T-helper 17 cell (primary cell): ENCODE measurements at places on chromosomes 7 and 10.
A peak's percentile ranks its signal among the peaks of the same experiment; 100 is the strongest.

- peaks cover 2% of the 10 kb centered on the region for H3K36me3 ChIP-seq
- no peak overlapping the region for H3K4me3 ChIP-seq
- no peaks in the 10 kb centered on the region for H3K4me1 ChIP-seq
- H3K27me3 ChIP-seq = peaks cover 52% of the 10 kb centered on the region
- no peak overlapping the region for H3K27ac ChIP-seq
Measured at GRCh38 chr10:8513155-8514147, 459.0 kb downstream of the GATA3 start.

DNA sequence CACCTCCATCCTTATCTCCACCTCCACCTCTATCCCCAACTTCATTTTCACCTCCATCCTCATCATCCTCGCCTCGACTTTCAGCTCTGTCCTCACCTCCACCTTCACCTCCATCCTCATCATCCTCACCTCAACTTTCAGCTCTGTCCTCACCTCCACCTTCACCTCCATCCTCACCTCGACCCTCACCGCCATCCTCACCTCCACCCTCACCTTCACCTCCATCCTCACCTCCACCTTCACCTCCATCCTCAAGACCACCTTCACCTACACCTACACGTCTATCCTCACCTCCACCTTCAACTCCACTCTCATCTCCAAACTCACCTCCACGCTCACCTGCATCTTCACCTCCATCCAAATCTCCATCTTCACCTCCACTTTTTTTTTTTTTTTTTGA, 12.0 kb upstream of the RABGEF1 start:
- no peak overlapping the region for H3K27ac ChIP-seq
- peaks cover 12% of the 10 kb centered on the region for H3K4me1 ChIP-seq
- no peak for DNase-seq

- no peak overlapping the region for H3K27ac ChIP-seq
- H3K4me1 ChIP-seq = no peaks in the 10 kb centered on the region
- DNase-seq = no peak
- peaks cover 5% of the 10 kb centered on the region for H3K27me3 ChIP-seq
- H3K36me3 ChIP-seq = no peaks in the 10 kb centered on the region
Measured at GRCh38 chr7:26991796-26992195, 104.0 kb downstream of the HOXA1 start.

GRCh38 chr7:52450816-52451215, 584.6 kb upstream of the POM121L12 start:
- no peaks in the 10 kb centered on the region for H3K27me3 ChIP-seq
- H3K4me1 ChIP-seq = no peaks in the 10 kb centered on the region
- no peak overlapping the region for H3K4me3 ChIP-seq

DNA sequence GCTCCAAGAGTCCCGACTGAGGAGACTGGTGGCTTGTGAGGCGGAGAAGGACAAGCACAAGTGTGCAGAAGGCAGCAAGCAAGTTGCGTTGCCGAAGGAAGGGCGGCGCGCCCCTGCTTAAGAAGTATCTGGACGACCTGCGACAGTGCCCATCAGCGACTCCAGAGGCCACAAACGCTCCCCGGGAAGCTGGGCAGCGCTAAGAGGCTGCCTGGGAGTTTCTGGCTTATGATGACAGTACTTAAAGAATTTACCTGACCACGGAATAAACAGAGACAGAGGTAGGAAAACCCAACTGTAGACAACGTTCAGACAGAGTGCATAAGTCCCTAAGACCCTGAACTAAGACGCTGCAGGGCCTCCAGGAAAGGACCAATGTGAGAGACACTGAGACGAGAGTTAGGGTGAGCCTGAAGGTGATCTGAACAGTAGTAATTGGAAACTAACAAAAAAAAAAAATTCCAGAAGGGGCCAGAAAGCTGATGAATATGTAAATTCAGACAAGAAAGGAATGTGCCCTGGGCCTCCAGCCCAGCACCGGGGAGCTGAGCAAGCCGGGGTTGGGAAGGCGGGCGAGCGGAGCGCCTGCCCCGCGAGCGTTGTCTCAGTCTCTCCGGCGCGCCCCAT, 1.0 kb downstream of the OSBPL3 start:
- no peaks in the 10 kb centered on the region for H3K27me3 ChIP-seq
- no peak for DNase-seq
- no peaks in the 10 kb centered on the region for H3K36me3 ChIP-seq
- peak overlapping the region; percentile 92 for H3K27ac ChIP-seq

- peaks cover 21% of the 10 kb centered on the region for H3K4me1 ChIP-seq
- H3K27ac ChIP-seq = peak overlapping the region; percentile 65
- no peak for DNase-seq
- H3K27me3 ChIP-seq = peaks cover 76% of the 10 kb centered on the region
- peaks cover 24% of the 10 kb centered on the region for H3K36me3 ChIP-seq
Measured at GRCh38 chr10:100655326-100655759, 90.0 kb upstream of the PAX2 start.

- no peak overlapping the region for H3K4me3 ChIP-seq
- H3K27ac ChIP-seq = no peak overlapping the region
- H3K4me1 ChIP-seq = peaks cover 15% of the 10 kb centered on the region
- DNase-seq = no peak
Measured at GRCh38 chr10:27020243-27020642, 80.1 kb downstream of the ANKRD26 start.

GRCh38 chr7:135275971-135276580, 42.4 kb downstream of the STRA8 start:
- peaks cover 36% of the 10 kb centered on the region for H3K27me3 ChIP-seq
- H3K4me3 ChIP-seq = no peak overlapping the region
- peaks cover 3% of the 10 kb centered on the region for H3K4me1 ChIP-seq
- DNase-seq = no peak
- H3K27ac ChIP-seq = peak overlapping the region; percentile 21

- no peak overlapping the region for H3K4me3 ChIP-seq
- no peak overlapping the region for H3K27ac ChIP-seq
- H3K4me1 ChIP-seq = peaks cover 3% of the 10 kb centered on the region
- no peak for DNase-seq
Measured at GRCh38 chr10:71623098-71623985, 96.2 kb downstream of the C10orf105 start.

GRCh38 chr7:100867040-100867775, at the start of gene TRIP6:
TRIP6 (plus strand) TSS chr7:100867387; CDS start chr7:100867498, 111 bp downstream.
- H3K27me3 ChIP-seq = no peaks in the 10 kb centered on the region
- H3K27ac ChIP-seq = peak within 1 kb of the TSS; percentile 89
- H3K4me3 ChIP-seq = peak within 1 kb of the TSS; percentile 86
- H3K36me3 ChIP-seq = peaks cover 4% of the 10 kb centered on the region

- no peaks in the 10 kb centered on the region for H3K36me3 ChIP-seq
- DNase-seq = no peak
- no peaks in the 10 kb centered on the region for H3K27me3 ChIP-seq
- H3K4me3 ChIP-seq = no peak overlapping the region
- H3K27ac ChIP-seq = no peak overlapping the region
- H3K4me1 ChIP-seq = no peaks in the 10 kb centered on the region
Measured at GRCh38 chr10:80871083-80871482, 333.4 kb downstream of the SH2D4B start.

GRCh38 chr10:89053555-89053954, 63.0 kb downstream of the FAS start:
- H3K4me1 ChIP-seq = peaks cover 2% of the 10 kb centered on the region
- H3K27me3 ChIP-seq = no peaks in the 10 kb centered on the region
- H3K4me3 ChIP-seq = no peak overlapping the region
- peaks cover 3% of the 10 kb centered on the region for H3K36me3 ChIP-seq
- no peak for DNase-seq

DNA sequence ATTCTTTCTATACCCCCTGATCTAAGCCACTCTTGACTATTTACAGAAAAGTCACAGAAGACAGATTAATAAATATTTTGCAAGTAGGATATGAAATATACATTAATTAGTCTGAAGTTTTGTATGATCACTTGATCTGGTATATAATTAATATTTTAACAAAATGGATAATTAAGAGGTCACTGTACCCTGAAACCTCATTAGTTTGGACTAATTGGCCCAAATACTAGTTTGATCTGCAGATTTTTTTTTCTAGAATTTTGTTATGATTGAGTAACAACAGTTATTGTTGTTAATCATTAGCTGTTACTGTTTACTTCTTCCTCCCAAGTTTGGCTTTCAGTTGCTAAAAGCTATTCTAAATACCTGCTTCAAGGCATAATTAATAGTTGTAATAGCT, 2.7 kb downstream of the NHLRC2 start:
- H3K36me3 ChIP-seq = peaks cover 8% of the 10 kb centered on the region
- no peak for DNase-seq
- peaks cover 31% of the 10 kb centered on the region for H3K4me1 ChIP-seq
- H3K27ac ChIP-seq = peak overlapping the region; percentile 99
- no peak overlapping the region for H3K4me3 ChIP-seq

DNA sequence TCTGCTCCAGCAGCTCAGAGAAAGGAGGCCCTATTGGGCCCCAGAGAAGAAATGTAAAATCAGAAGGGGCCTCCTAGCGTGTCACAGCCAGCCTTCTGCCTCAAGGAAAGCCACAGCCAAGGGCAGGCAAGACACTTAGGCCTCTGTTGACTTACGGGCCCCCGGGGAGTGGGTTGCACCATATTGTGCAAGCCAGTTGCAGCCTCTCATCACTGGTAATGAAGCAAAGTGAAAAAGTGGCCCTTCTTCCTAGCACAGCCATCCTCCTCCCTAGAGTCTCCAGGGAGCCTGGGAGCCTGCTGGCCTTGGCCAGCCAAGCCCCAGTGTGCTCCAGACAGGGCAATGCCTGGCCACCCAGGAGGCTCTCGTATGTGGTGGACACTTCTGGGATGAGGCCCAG, 56.2 kb upstream of the GDF10 start:
- no peak overlapping the region for H3K27ac ChIP-seq
- no peak overlapping the region for H3K4me3 ChIP-seq
- H3K4me1 ChIP-seq = peaks cover 6% of the 10 kb centered on the region
- H3K27me3 ChIP-seq = no peaks in the 10 kb centered on the region
- no peaks in the 10 kb centered on the region for H3K36me3 ChIP-seq
- no peak for DNase-seq

DNA sequence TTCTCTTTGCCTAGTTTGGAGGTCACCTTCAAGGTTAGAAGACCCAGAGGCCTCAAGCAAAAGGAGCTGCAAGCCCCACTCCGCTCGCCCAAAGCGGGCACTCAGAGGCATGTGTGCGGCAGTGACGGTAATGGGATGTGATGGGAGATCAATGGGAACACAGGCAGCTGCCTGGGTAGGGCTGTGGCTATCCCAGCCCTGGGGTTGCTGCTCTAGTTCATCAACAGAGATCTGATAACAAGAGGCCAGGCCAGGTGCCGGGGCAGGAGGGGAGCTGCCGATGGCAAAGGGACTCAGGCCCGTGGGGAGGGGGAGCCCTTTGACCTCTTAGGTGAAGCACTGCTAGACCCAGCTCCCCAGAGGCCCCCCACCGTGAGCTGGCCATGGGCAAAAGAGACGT, 52.0 kb upstream of the GNA12 start:
- no peak overlapping the region for H3K27ac ChIP-seq
- H3K4me1 ChIP-seq = peaks cover 12% of the 10 kb centered on the region
- no peak for DNase-seq
- H3K27me3 ChIP-seq = no peaks in the 10 kb centered on the region
- no peak overlapping the region for H3K4me3 ChIP-seq
- H3K36me3 ChIP-seq = no peaks in the 10 kb centered on the region

GRCh38 chr10:52979295-52979990, 206.9 kb upstream of the MBL2 start:
- H3K4me3 ChIP-seq = no peak overlapping the region
- no peak for DNase-seq
- H3K36me3 ChIP-seq = no peaks in the 10 kb centered on the region
- H3K27ac ChIP-seq = no peak overlapping the region

GRCh38 chr10:63703113-63703670, 182.0 kb downstream of the REEP3 start:
- H3K27me3 ChIP-seq = no peaks in the 10 kb centered on the region
- H3K27ac ChIP-seq = no peak overlapping the region
- DNase-seq = no peak
- H3K4me3 ChIP-seq = no peak overlapping the region
- H3K4me1 ChIP-seq = peaks cover 13% of the 10 kb centered on the region
- H3K36me3 ChIP-seq = no peaks in the 10 kb centered on the region

- H3K4me3 ChIP-seq = no peak overlapping the region
- H3K4me1 ChIP-seq = no peaks in the 10 kb centered on the region
- H3K27me3 ChIP-seq = peaks cover 9% of the 10 kb centered on the region
- no peak for DNase-seq
- peaks cover 3% of the 10 kb centered on the region for H3K36me3 ChIP-seq
Measured at GRCh38 chr7:22651534-22652243, 75.3 kb upstream of the IL6 start.

DNA sequence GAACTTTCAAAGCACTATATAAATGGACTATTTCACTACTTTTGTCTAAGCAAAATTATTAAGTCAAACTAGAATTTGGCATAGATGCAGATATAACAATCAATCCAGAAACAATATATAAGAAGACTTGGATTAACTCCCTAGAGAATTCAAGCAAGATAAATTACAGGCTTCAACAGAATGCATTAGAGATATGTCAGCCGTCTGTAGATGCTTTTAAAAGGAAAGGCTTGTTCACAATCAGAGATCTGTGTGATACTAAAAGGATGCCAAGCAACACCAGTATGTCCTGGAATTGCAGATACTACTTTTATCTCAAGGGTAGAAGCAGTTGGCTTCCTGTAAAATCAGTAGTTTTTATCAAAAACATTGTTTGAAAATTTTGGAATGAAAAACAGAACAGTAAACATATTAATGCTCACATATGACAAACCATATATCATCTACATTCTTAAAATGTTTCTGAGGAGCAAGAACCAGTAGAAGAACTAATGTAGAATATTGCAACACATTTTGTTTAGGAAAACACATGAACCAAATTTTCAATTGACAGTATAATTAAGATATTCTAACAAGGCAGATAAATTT, 947.9 kb upstream of the LRRN3 start:
- no peak overlapping the region for H3K4me3 ChIP-seq
- no peaks in the 10 kb centered on the region for H3K27me3 ChIP-seq
- H3K4me1 ChIP-seq = no peaks in the 10 kb centered on the region

- no peak overlapping the region for H3K4me3 ChIP-seq
- no peaks in the 10 kb centered on the region for H3K36me3 ChIP-seq
- no peaks in the 10 kb centered on the region for H3K4me1 ChIP-seq
- DNase-seq = no peak
- H3K27me3 ChIP-seq = peaks cover 40% of the 10 kb centered on the region
- no peak overlapping the region for H3K27ac ChIP-seq
Measured at GRCh38 chr7:26457696-26458327, 166.2 kb downstream of the SNX10 start.

- H3K4me3 ChIP-seq = no peak overlapping the region
- H3K27me3 ChIP-seq = no peaks in the 10 kb centered on the region
- H3K4me1 ChIP-seq = peaks cover 18% of the 10 kb centered on the region
- no peaks in the 10 kb centered on the region for H3K36me3 ChIP-seq
- peak overlapping the region; percentile 98 for H3K27ac ChIP-seq
- DNase-seq = no peak
Measured at GRCh38 chr10:73093922-73094850, 2.5 kb downstream of the P4HA1 start.

DNA sequence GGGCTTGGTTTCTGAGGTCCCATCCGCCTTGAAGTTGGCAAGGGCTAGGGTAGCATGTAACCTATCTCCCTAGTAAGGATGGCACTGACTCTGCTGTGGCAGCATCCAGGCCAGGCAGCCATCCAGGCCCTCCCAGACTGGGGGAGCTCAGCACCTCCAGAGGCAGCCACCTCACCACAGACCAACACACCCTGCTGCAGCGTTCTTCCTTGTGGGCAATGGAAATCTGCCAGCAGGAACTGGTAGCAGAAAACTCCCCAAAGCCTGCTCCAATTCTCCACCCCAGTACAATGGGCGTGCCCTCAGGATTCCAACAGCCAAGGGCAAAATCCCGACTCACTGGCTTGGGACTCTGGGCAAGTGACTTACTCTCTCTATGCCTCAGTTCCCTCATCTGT, 27.5 kb downstream of the DLG5 start:
- H3K4me1 ChIP-seq = peaks cover 4% of the 10 kb centered on the region
- no peak for DNase-seq
- H3K4me3 ChIP-seq = no peak overlapping the region
- H3K36me3 ChIP-seq = peaks cover 7% of the 10 kb centered on the region
- H3K27me3 ChIP-seq = peaks cover 33% of the 10 kb centered on the region
- no peak overlapping the region for H3K27ac ChIP-seq
